Activated CD8-positive, alpha-beta memory T cell treated with anti-CD3 and anti-CD28 coated beads, Interleukin-2, amount 10 ng/mL, durations not matched to agents 7 days and 5 days (primary cell): ENCODE measurements at places on chromosomes 4 and X.
A peak's percentile ranks its signal among the peaks of the same experiment; 100 is the strongest.

GRCh38 chr4:110165382-110166286 lies 32.8 kb downstream of the ELOVL6 start:
- DNase-seq: peak; percentile 84
- peaks cover 34% of the 10 kb centered on the region for H3K36me3 ChIP-seq

GRCh38 chrX:2689773-2690666 lies 1.1 kb upstream of the CD99 start:
- peaks cover 17% of the 10 kb centered on the region for H3K4me1 ChIP-seq
- H3K36me3 ChIP-seq: peaks cover 16% of the 10 kb centered on the region
- DNase-seq: no peak
- peak overlapping the region; percentile 64 for H3K4me3 ChIP-seq

DNA sequence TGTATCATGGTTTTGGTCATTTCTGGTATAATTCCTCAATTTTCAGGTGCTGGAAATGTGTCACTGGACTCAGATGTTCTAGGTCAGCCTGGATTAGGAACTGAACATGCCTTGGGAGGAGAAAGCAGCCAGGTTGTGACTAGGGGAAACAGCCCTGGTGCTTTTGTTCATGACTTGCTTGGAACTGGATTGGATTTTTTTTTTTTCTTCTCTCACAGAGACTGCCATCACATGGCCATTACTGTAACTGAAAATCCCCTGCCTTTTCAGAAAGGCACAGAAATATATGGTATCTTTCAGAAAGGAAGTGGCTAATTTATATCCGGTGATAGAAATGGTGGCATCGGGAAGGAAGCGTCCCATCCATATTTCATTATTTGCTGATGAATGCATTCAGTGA lies 34.6 kb downstream of the SEPTIN11 start:
- H3K4me3 ChIP-seq: no peak overlapping the region
- H3K36me3 ChIP-seq: peaks cover 5% of the 10 kb centered on the region
- peaks cover 22% of the 10 kb centered on the region for H3K27me3 ChIP-seq
- peaks cover 63% of the 10 kb centered on the region for H3K4me1 ChIP-seq
- peak overlapping the region; percentile 4 for H3K27ac ChIP-seq

DNA sequence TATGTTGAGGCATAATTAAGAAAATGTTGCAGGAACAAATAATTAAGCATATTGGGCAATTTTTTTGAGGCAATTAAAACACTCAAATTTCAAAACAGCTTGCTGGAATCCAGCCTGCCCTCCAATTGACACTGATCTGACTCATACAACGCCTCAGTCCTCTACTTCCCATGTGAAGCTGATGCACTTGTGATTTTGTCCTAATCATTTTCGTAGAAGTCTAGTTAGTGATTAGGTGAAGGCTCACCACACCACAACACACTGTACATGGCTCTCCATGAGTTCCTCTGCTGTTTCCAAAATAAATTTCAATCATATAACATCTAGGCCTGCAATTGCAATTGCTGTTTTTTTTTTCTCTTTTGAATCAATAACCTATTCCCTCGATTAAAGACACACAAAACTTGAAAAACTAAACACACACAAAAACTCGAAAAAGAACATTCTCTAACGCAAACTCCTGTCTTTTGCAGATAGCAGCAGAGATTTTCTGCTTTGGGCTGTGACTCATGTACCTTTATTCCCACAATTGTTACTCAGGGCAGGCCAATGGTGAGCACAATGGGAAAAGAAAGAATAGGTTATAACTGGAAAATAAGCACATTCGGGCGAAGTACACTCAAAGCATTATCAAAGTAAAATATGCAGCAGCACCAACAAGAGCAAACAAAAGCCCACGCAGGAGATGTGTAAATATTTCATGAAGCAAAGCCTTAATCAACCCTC lies 1.7 kb downstream of the GPRIN3 start:
- peaks cover 43% of the 10 kb centered on the region for H3K36me3 ChIP-seq

GRCh38 chr4:54937501-54937900 lies 187.9 kb downstream of the KDR start:
- no peak for DNase-seq
- no peaks in the 10 kb centered on the region for H3K4me1 ChIP-seq
- H3K4me3 ChIP-seq: no peak overlapping the region
- H3K27ac ChIP-seq: no peak overlapping the region
- no peaks in the 10 kb centered on the region for H3K27me3 ChIP-seq

DNA sequence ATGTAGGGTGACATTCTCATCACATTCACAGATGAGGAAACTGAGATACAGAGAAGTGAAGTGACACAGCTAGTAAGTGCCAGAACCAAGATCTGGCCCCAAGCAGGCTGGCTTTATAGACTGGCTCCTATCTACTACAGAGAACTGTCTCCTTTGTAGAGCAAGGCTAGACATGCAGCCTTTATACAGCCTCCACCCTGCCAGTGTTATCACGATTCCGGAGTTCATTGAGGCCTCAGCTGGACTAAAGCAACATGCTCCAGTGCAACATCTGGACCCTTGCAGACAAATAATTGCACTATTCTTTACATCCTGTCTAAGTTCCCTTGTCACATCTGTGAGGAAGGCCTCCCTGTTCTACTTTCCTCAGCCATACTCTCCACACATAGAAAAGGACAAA lies 58.0 kb upstream of the XIAP start:
- no peak overlapping the region for H3K27ac ChIP-seq
- no peak overlapping the region for H3K4me3 ChIP-seq
- H3K4me1 ChIP-seq: peaks cover 9% of the 10 kb centered on the region
- no peak for DNase-seq
- no peaks in the 10 kb centered on the region for H3K36me3 ChIP-seq

DNA sequence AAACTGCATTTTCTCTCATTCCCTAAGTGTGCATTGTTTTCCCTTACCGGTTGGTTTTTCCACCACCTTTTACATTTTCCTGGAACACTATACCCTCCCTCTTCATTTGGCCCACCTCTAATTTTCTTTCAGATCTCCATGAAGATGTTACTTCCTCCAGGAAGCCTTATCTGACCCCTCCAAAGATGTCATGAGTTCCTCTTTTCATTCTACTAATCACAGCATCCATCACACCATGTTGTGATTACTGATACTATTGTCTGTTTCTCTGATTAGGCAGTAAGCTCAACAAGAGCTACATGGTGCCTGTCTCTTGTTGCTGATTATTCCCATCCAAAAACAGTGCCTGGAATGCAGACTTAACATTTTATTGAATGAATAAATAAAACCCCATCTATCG lies 2.9 kb upstream of the AFP start:
- H3K27ac ChIP-seq: no peak overlapping the region
- no peak overlapping the region for H3K4me3 ChIP-seq
- no peak for DNase-seq
- peaks cover 7% of the 10 kb centered on the region for H3K27me3 ChIP-seq
- H3K4me1 ChIP-seq: no peaks in the 10 kb centered on the region

DNA sequence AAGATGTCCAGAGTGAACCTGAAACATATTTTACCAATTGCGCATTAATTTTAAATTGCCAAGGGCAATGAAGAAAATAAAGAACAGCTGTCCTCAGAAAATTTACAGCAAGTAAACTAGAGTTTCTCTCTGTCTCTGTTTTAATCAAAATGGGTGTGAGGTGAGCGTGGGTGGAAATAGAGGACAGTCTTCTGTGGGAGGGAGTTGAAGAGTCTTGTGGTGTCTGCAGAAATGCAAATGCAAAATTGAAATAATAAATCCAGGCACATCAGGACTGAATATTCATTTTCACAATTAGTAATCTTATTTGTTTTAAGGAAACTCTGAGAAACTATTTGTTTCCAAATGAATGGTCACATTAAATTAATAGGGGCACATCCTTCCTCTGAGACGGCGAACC lies 192.0 kb downstream of the ARHGAP10 start:
- H3K36me3 ChIP-seq: no peaks in the 10 kb centered on the region
- peaks cover 3% of the 10 kb centered on the region for H3K4me1 ChIP-seq

DNA sequence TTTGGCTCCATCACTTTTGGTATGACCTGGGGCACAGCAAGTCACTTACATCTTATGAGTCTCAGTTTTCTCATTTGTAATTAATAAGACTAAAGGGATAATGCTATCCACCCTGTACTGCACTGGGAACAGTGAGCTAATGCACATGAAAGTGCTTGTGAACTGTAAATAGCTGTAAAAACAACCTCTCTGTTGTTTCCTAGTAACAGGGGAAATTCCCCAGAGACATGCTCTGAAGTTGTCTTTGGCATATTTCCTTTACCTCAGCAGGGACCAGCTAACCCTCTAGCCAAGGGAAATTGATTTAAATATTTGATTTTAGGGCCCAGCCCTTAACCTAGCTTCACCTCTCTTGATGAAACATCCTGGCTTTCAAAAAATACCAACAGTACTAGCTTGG lies 6.1 kb upstream of the CYSLTR1 start:
- no peaks in the 10 kb centered on the region for H3K27me3 ChIP-seq
- H3K27ac ChIP-seq: no peak overlapping the region
- peaks cover 31% of the 10 kb centered on the region for H3K4me1 ChIP-seq
- H3K36me3 ChIP-seq: peaks cover 5% of the 10 kb centered on the region

DNA sequence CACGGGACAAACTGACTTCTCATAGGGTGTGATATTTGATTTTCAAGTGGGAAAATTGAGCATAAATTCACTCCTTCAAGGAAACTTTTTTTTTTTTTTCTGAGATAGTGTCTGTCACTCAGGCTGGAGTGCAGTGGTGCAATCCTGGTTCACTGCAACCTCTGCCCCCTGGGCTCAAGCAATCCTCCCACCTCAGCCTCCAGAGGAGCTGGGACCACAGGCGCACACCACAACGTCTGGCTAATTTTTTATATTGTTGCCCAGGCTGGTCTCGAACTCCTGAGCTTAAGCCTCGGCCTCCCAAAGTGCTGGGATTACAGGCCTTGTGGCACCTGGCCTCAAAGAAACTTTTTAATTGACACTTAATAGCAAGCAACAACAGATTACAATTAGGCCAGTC lies 13.8 kb downstream of the CLDN34 start:
- H3K27ac ChIP-seq: no peak overlapping the region
- no peaks in the 10 kb centered on the region for H3K4me1 ChIP-seq
- no peaks in the 10 kb centered on the region for H3K36me3 ChIP-seq
- peaks cover 7% of the 10 kb centered on the region for H3K27me3 ChIP-seq

GRCh38 chr4:53598901-53599300 lies 7.6 kb upstream of the LNX1 start:
- no peak for DNase-seq
- H3K4me3 ChIP-seq: no peak overlapping the region
- no peak overlapping the region for H3K27ac ChIP-seq
- no peaks in the 10 kb centered on the region for H3K36me3 ChIP-seq
